ENCODE measurements at places on chromosomes 1 and 21.

DNA sequence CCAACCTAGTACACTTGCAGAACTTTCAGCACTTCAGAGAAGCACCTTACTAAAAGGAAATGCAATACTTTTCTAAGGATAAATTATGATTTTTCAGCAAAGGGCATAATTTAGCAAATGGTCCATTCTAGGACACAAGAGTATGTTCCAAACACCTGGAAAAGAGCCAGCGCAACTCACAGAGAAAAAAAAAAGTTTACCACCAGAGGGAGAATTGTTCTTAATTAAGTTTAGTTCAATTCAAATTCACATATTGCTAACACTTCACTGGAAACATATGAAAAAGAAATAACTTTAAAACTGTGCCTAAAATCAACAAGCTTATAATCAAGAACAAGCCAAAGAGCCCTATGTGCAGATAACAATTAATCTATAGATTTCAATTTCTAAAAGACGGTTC lies 338.1 kb downstream of the SEC16B start:
- no peak for DNase-seq

DNA sequence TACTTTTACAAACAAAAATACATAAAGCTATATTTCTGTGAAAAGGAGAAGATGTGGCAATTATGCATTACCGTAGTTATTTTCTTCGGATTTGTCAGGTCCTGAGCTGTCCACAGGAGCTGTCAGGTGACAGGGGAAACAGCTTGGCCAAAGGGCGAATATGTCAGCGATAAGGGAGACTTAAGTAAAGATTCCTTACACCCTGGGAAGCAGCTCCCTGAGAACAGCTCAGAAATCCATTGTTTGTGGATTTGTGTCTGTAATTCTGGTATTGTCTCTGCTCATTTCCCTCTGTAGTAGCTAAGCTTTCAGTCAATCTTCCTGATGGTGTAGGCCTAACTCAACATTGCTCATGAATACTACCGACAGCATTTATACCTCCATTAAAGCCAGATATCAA lies 7.1 kb upstream of the CD34 start:
- DNase-seq: no peak

- no peak for DNase-seq
Measured at GRCh38 chr1:228803421-228803820, 68.1 kb downstream of the RHOU start.

DNA sequence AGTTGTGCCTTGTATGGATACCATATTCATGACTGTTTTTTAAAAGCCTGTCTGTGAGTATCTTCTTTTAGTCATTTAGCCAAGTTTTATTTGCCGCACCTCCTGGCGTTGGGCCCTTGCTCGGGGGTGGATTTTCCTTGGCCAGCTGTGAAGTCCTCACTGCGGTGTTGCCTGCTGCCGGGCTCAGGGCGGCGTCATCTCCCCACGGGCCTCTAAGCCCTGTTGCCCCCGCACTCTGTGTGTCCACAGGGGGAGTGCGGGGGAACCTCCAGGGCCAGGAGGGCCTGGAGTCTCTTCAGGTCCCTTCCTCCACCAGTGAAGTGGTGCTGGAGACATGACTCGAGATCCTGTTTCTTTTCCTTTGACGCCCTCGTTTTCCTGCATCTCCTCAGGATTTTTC lies 65.8 kb upstream of the DIP2A start:
- DNase-seq: no peak

Data from NCI-H345 (cell line).